ENCODE measurements at places on chromosomes 16 and 17.

- no peak for DNase-seq
Measured at GRCh38 chr16:84583995-84584394, 33.9 kb downstream of the COTL1 start.

DNA sequence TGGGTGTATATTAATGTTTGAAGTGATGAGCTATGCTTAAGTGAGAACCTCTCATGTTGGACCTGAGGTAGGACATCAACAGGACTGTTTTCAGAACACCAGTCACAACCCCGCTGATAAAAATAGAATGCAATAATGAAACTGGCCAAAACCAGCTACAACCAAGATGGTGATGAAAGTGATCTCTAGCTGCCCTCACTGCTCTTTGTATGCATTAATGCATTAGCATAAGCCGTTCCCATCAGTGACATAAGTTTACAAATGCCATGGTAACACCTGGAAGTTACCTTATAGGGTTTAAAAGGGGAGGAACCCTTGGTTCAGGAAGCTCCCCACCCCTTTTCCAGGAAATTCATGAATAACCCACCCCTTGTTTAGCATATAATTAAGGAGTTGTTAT lies 672.5 kb upstream of the EEF2KMT start:
- DNase-seq: no peak

DNA sequence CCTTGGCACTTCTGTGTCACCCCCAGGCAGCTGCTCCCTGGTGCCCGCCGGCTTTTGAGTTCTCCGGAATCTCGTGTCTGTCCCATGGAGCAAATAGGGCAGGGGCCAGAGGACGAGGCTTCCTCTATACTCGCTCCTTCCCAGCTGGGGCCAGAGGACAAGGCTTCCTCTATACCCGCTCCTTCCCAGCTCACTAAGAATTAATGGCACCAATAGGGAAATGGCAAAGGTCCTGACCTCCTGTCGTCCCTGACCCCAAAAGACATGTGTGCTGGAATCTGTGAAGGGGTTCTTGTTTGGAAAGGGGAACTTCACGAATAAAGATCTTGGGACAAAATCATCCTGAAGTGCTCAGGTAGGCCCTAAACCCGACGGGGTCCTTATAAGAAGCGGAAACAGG lies 7.6 kb downstream of the SGSH start:
- DNase-seq: no peak

DNA sequence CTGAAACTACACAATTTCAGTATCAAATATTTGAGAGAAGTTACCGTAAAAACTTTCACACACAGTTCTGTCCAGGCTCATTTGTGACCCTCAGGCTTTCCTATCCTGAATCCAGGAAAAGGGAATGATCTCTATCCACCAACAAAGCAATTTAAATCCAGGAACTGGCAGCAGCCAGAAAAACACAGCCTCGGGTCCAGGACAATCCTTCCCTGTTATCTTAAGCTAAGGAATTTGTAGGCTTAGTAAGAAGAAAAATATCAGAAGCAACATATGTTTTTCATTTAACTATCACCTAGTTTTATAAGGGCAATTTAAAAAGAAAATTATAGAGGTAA lies 47.1 kb downstream of the TEX2 start:
- no peak for DNase-seq

GRCh38 chr17:47735139-47735464 lies 2.1 kb downstream of the TBX21 start:
- DNase-seq: no peak

DNA sequence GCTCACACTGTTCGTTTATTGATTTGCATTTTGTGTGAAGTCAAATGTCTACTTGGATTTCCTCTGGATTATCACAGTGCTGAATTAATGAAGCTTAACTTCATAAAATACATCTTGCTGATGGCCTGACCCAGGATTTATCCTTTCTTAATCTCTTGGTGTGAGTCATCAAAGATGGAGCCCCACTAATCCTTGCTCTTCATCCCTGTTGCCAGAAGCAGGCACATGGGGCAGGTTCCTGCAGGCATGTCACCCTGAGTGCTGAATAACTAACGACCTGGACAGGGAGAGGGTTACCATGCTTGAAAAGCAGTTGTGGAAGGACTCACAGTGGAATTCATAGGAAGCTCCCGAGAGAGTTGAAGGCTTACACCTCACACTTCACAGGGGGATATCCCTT lies 56.0 kb upstream of the FA2H start:
- no peak for DNase-seq

- no peak for DNase-seq
Measured at GRCh38 chr17:11925262-11926021, 71.8 kb downstream of the ZNF18 start.

- DNase-seq: no peak
Measured at GRCh38 chr16:12942861-12943260, 41.5 kb downstream of the SHISA9 start.

- no peak for DNase-seq
Measured at GRCh38 chr17:48375356-48375755, 54.7 kb downstream of the SKAP1 start.

GRCh38 chr16:51508490-51509212 lies 357.6 kb upstream of the SALL1 start:
- no peak for DNase-seq

- DNase-seq: no peak
Measured at GRCh38 chr16:71408536-71408935, 33.3 kb downstream of the TLE7 start.

GRCh38 chr16:89473791-89474414 lies 16.5 kb downstream of the ANKRD11 start:
- DNase-seq: peak; percentile 40
